Stimulated activated CD4-positive, alpha-beta T cell treated with anti-CD3 and anti-CD28 coated beads, Interleukin-4, amount 100 ng/mL, for 48 hours (primary cell): ENCODE measurements at places on chromosomes 11 and 22.

DNA sequence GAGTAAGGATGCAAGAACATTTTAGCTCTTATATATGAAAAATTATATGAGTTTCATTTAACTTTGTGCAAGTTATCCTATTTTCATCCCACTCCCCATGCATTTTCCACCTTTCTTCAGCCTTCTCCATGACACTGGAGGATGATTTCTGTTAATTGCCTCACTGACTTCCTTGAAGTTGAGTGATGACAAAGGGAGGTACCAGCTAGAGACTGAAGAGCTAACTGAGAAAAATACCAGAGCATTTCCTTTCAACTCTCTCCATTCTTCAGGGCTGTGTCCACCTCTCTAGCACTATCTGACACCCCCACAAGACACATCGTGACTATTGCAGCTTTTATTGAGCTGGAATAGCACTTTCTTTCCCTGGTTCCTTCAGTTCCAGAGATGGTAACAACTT, 711.6 kb upstream of the LRRC4C start:
- no peak for DNase-seq

DNA sequence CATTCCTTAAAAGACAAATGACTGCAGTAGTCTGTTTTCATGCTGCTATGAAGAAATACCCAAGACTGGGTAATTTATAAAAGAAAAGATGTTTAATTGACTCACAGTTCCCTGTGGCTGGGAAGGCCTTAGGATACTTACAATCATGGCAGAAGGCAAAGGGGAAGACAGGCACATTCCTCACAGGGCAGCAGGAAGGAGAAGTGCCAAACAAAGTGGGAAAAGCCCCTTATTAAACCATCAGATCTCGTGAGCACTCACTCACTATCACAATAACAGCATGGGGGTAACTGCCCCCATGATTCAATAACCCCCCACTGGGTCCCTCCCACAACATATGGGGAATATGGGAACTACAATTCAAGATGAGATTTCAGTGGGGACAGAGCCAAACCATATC, 16.4 kb upstream of the OR2AT4 start:
- no peak for DNase-seq

- no peak for DNase-seq
These were observed 124.2 kb downstream of the KCNQ1OT1 start for GRCh38 chr11:2575591-2576051.

DNA sequence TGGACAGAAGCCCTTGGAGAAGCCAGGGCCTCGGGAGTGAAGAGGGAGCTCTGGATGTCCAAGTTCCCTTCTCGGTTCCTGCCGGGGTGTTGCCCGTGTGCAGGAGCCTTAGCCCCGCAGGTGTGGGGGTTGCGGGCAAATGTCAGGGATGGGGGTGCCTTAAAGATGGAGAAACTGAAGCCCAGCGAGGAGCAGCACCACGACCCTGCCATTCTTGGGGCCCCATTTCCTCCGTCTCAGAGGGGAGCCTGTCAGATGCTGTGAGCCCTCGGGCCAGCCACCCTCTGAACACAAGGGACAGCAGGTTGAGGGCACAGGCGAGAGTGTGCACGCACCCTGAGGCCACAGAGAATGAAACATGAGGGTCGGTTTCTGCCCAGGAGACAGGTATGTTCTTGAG, 6.3 kb downstream of the OSBPL5 start:
- DNase-seq: no peak

- no peak for DNase-seq
These were observed 10.8 kb downstream of the SLC35C1 start for GRCh38 chr11:45815747-45816146.

- no peak for DNase-seq
These were observed 12.3 kb upstream of the ARL14EP start for GRCh38 chr11:30310623-30311022.

DNA sequence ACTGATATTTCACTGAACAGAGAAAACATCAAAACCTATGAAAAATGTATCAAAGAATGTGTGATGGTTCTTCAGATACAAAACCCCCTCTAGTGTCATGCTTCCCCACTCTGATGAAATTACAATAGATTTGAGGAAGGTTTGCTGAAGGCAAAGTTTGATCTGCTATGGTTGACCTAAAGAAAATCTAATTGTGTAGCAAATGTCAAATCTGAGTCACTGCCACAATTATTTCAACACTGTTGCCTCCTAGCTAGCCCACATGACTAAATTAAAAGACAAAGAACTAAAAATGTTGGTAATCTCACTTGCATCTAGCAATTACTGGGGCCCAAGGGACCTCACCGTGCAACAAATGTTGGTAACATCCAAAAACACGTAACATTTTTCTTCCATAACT, 728.0 kb downstream of the DLG2 start:
- DNase-seq: no peak

GRCh38 chr11:1392111-1392510, 2.4 kb downstream of the BRSK2 start:
- DNase-seq: no peak

GRCh38 chr11:19766810-19767209, 54.2 kb downstream of the NAV2 start:
- no peak for DNase-seq

- DNase-seq: no peak
These were observed 46.2 kb upstream of the YWHAH start for GRCh38 chr22:31897842-31898805.

DNA sequence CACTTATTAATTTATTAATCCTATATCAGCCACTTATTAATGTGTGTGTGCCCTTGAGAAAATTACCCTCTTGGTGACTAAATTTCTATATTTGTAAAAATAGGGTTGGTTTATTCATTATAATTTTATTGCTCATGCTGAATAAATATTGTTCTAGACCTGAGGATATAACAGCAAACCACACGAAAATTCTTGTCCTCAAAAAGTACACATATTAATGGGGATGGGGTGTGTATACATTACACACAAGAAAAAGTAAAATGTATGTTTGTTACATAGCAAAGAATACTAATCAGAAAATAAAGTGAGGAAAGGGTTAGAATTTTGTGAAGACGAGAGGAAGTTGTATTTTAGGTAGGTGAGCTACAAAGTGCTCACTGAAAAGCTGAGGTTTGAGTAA, 1068.9 kb upstream of the RAG2 start:
- no peak for DNase-seq

GRCh38 chr11:102513869-102514268, 16.7 kb downstream of the MMP7 start:
- no peak for DNase-seq

DNA sequence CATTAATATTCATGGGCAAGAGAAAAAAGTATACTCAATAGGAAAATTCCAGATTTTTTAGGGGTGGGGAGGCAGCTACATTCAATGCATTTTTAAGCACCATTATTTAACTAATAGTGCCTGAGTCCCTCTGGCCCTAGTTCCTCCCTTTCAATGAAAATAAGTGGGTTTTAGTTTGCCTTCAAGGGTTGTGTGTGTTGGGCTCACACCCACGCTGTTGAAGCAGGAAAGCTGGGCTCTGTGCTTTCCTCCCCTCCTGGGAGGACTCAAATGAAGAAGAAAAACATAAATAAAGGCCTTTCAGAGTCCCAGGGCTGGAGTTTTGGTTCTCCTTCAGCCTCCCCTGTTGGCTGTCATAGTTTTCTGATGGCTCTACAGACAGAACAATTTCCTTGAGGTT, 366.2 kb downstream of the MIAT start:
- no peak for DNase-seq

DNA sequence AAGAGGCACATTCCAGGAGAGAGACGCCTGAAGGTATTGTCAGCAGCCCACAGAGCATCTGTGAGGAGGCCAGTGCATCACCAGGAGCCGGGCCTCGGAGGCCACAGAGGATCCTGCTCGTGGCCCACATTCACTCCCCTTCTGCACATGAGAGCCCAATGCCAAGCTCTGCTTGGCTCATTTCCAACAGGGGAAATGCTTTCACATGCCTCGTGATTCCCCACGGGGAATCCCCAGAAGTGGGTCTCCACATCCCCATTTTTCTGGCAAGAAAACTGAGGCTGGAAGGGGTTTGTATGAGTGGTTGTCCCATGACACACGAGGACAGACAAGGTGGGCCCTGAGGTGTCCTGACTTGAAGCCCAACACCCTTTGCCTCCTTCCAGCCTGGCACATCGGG, 34.4 kb downstream of the TP53I11 start:
- DNase-seq: no peak

DNA sequence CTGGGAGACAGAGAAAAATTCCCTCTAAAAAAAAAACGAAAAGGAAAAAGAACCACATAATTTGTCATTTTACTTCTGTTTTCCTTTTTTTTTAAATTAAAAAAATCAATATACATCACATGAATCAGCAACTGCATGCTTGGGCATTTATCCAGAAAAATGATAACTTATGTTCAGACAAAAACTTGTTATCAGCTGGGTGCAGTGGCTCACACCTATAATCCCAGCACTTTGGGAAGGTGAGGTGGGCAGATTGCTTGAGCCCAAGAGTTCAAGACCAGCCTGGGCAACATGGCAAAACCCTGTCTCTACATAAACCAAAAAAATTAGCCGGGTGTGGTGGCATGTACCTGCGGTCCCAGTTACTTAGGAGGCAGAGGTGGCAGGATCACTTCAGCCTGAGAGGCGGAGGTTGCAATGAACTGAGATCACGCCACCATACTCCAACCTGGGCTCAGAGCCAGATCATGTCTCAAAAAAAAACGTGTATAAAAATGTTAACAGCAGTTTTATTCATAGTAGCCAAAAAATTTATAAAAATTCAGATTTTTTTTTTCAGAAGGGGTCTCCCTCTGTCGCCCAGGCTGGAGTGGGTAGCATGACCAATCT, 28.5 kb downstream of the AMBRA1 start:
- no peak for DNase-seq

DNA sequence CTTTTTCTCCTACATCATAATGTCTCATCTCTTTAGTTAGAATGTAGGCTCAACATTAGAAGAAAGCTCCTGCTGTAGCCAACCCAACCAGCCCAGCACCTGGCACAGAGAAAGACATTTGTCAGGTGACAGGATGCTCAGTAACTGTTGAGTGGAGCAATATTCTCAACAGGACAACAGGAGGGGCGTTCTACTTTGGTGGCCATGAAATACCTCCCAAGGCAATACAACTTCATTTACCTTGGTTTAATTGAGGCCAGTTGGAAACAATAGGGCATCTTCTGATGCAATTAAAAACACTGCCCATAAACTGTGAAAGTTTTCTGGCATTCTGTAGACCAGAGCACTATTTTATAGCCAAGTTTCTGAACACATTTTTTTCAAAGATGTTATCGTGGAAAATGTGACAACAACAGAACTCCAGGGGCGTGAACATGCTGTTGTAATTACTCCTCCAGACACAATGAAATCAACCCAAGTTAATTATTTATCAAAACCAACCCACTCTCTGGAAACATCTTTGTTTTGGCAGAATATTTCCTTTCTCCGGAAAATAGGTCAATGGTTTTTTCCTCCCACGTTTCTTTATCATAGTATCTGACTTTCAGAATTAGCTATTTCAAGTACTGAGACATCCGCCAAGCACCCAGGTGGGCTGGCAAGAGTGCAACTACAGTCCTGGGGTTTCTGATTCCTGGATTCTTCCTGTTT, 538.1 kb downstream of the SOX6 start:
- no peak for DNase-seq

DNA sequence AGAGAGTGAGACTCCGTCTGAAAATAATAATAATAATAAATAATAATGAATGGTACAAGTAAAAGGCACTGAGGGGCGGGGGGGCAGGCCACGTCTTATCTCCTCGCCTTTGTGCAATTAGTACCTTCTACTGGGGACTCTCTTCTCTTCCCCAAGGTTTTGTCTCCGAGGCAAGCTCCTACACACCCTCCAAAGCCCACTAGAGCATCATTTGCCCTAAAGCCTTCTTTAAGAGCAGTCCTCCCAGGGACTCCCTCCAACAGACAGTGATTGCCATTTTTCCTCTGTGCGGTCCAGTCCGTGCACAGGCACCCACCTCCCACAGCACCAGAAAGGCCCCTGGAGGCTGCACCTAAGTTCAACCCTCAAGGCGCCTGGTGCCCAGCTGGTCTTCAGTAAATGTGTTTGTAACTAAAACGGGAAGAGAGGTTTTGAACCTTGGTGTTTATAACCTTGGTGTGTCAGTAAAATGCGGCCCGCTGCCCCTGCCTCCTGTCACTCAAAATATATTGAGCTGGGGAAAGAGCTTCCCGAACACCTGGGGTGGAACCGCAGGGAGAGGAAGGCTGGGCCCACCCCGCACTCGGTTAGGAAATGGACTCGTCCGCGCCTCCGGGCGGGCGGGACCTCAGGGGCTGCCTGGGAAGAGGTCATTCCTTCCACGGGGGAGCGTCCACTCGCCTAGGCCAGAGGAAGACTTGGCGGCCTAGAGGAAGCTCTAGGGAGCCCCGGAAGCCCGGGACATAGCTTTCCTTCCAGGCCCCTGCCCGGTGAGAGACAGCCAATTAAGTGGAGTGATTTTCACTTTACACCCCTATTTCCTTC, 4.7 kb upstream of the KDELR3 start:
- no peak for DNase-seq

DNA sequence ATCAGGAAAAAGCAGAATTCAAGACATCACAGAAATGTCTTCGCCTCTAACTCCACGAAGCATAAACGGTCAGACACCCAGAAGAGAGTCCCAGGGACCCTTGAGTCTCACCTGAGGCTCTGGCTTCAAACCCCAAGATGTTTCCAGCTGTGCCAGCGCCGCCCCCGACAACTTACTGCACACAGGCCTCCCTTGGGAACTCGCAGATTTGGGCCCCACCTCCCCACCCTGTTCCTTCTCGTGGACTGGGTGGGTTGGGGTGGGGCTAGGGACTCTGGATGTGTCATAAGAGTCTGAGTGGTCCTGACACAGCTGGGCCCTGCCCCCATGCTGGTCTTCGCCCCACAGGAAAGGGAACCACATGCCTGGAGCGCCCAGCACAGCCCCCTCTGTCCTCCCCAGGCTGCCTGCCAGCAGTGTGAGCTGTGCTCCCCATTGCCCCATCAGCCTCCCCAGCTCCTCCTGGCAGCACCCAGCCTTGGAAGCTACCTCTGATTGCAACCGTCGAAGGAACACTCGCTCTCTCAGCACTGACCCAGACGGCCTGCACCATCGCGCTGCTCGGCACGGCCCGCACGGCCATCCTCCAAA, 147.5 kb downstream of the CRYBB2 start:
- no peak for DNase-seq

DNA sequence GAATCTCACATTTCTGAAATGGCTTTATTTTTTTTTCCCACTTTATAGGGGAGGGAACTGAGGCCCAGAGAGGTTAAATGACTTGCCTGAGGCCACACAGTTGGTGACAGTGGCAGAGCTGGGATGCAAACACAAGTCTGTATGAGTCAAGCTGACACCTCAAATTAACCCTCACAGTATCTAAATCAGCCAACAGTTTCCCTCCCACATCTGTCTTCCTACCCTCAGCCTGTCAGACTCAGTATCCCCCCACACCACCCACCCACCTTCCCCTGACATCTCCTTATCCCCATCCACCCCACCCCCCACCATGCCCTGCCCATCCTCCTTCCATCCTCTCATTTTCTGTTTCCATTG, 95.2 kb downstream of the TP53I11 start:
- DNase-seq: no peak
